Endothelial cell of umbilical vein (primary cell): ENCODE measurements at places on chromosomes 6 and 20. TPM values are rescaled to one million over a fixed set of nuclear protein-coding genes. Genes with fewer than 3 reads are reported as not detected.

DNA sequence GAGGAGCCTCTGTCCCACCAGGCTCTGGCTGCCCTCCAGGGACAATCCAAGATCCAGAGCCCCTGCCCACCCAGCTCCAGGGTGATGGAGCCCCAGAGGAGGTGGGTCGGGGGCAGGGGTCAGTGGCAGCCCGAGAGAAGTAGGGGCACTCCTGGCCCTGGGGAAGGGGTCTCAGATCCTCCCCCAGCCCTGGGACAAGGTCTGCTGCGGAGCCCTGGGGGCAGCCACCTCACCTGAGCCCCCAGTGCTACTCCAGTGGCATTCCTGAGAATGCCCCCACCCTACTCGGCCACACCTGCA, 2.7 kb upstream of the LAMA5 start:
- no peak for DNase-seq

GRCh38 chr6:19301980-19302379, 535.2 kb upstream of the ID4 start:
- no peak for DNase-seq

DNA sequence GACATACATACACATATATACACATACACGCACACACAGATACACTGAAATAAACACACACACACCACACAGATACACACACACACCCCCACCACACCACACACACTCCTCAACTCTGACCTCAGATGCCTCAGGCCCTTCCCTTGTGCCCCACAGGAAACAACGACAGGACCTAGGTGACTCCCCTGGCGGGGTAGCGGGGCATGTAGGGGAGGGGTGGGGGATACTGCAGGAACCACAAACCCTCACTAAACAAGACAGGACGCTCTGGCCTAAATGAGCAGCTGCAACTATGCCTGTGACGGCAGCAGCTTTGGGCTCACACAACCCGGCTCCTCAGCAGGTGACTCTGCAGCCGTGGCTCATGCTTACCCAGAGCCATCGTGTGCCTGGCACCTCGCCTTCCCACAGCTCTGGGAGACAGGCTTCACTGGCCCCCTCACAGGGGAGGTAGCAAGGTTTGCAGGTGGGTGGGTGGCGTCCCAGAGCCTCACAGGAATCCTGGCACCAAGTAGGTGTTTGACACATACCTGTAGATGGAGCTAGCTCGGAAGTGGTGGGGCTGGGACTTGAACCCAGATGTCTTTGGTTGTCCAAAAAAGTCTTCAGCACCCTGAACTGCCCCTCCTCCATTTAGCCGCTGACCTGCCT, 100.8 kb downstream of the GRM4 start:
- no peak for DNase-seq

DNA sequence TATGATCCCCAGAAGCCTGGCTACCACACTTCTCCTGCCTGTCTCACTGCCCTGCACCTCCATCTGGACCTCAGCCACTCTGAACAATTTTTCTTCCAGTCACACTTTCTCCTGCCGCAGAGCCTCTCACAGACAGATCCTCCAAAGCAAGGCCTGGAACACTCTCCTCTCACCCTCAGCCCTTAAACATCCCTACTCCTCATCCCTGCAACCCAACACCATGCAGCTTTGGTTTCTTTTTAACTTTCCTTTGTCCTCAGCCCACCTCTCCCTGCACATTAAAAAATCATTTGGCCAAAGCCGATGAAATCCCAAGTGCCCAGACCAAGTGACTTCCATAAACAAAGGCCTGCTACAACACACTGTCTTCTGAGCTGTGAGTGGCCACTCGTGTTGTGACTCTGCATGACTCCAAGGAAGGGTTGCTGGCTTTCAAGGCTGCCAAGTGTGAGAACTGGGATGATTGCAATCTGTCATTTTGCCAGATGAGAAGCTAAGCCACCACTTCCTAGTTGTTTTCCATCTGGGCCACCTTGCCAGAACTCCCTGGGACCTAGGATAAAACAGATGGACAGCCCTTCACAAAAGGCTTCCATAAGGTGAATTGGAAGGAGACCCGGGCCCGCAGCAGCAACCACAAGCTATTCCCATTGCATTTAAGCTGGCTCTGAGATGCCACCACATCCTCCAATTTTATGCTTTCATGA, 144.4 kb upstream of the SSTR4 start:
- DNase-seq = no peak

DNA sequence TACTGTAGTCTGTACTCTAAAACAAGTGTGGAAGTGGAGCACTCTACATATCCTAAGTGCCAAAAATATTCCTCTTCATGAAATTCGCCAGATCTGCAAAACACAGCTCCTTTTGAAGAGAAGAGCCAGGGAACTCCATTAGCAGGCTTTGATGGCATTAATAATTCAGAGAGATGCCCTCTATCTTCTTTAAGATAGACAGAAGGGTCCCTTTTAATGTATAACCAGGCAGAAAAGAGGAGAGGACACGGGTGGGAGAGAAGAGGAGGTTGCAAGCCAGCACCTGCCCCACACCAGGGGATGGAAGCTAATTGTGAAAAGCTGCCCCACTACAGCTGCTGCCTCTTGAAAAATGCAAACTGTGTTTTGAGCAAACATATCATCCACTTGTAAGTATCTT, 3.7 kb upstream of the RFPL4B start:
- DNase-seq = no peak

The EYA4 gene
- not detected in 2 replicates for total RNA-seq
